Stimulated activated CD4-positive, alpha-beta T cell treated with anti-CD3 and anti-CD28 coated beads, TNF-alpha, amount 100 ng/mL, for 24 hours (primary cell): ENCODE measurements at places on chromosomes 2 and 18.

DNA sequence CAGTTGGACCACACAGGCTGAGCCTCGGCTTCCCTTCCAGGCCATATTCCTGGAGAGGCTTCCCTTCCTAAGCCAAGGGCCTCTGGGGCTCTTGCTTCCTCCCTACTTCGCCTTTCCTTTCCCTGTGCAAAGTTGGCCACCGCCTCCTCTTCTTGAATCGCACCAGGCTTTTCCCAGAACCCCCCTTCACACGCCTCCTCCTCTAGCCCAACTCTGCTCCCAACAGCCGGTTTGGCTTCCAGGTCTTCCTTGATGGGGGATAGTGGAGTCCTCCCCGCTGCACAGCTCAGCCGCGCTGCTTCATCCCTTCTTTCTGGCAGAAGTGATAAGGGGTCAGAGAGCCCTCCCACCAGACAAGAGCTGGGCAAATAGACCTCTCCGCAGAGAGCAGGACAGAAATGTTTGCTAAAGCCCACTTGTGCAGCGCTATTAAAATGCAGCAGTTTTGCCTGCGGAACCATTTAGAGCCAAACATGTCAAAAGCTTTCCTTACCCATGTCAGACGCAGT is 56.4 kb downstream of the SNORC start:
- no peak for DNase-seq

DNA sequence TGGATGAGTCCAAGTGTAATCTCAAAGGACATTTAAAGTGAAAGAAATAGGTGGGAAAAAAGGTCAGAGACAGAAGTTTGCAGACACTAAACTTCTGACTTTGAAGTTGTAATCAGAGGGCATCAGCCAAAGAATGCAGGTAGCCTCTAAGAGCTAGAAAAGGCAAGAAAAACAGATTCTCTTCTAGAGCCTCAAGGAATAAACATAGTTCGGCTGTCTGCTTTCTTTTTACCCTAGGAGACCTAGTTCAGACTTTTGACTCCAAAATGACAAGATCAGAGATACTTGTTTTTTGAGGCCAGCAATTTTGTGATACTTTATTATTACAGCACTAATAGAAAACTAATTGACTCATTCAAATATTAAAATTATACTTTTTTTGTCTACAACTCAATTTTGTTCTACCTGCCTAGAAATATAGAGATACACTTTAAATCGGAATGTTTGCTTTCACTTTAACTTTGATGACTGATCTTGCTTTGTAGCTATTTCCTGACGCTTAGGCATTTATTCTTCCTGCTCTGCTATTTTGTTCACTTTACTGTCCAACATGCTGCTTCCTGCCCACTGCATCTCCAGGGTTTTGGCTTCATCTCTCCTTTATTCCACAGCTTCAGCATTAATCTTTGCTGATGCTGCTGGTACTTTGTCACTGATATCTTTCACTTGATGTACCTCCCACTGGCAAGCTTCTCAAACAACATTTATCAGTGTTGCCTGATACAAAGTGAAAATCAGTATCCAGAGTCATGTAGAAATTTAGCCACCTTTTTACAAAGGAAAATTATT is 272.5 kb downstream of the DSEL start:
- DNase-seq: no peak

DNA sequence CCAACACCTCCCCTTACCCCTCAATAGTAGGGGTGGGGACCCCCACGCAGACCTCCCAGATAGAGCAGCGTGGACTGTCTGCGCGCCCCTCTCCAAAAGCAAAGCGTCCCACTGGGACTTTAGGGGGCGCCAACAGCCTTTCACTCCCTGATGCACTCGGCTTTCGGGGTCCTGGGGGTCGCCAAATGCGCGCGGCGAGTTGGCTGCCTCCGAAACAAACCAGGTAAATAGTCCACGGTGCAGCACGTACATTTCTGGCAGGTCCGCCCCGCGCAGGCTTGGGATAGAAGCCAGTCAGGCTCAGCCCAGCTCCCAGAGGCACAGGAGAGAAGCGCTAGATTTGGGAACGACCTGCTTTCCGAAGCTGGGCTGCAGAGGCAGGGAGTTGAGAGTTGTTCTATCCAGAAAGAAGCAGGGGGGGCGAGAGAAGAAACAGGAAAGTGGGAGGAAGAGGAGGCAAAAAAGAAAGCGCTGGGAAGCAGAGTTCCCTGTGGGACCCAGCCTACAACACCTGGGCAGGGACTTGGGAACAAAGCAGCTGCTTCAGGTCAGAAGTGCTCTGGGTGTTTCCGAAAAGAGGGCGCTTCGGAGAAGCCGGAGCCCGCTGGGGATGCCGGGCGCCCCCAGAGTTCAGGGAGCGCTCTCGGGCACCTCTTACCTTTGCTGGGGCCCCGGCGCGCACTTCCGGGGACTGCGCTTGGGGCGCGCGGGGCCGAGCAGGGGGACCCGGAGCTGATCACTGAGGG is 544 bp downstream of the EVA1A start:
- DNase-seq: no peak

DNA sequence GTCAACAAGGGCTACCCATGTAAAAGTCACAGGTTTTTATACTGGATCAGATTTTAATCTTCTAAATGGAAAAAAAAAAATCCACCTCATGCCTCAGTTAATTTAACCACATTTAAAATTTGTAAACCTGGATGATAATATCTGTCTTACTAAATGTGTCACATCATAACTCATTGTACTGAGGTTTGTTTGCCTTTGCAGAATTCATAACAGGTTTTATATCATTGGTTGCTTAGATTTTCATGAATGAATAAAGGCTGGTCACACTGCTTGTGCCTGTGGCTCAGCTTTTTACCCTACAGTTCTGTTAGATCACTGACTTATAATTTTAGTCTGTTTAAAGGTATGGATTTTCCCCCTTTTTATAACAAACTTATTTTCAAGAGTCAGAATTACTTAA is 48.9 kb downstream of the PSMD14 start:
- no peak for DNase-seq

- DNase-seq: no peak
Observed at GRCh38 chr2:6741229-6741628, 124.5 kb downstream of the CMPK2 start.

DNA sequence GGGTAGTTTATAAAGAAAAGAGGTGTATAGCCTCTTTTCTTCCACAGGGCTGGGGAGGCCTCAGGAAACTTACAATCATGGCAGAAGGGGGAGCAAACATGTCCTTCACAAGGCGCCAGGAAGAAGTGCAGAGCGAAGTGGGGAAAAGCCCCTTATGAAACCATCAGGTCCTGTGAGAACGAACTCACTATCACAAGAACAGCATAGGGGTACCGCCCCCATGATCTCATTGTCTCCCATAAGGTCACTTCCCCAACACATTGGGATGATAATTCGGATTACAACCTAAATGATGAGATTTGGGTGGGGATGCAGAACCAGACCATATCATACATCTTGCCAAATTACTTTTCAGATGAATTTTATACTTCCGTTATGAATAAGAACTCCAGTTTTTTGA is 32.4 kb downstream of the RALB start:
- no peak for DNase-seq

- DNase-seq: no peak
Observed at GRCh38 chr2:233449081-233449901, 95.0 kb downstream of the DGKD start.
